ENCODE measurements at places on chromosomes 12 and 14.

GRCh38 chr14:89801136-89801535 lies 153.4 kb downstream of the EFCAB11 start:
- DNase-seq: no peak

- no peak for DNase-seq
These were observed 1900.0 kb upstream of the SEL1L start for GRCh38 chr14:83433618-83434017.

- DNase-seq: no peak
These were observed 31.9 kb upstream of the NCOR2 start for GRCh38 chr12:124599074-124599999.

GRCh38 chr12:2255311-2255710 lies 202.5 kb downstream of the CACNA1C start:
- no peak for DNase-seq

DNA sequence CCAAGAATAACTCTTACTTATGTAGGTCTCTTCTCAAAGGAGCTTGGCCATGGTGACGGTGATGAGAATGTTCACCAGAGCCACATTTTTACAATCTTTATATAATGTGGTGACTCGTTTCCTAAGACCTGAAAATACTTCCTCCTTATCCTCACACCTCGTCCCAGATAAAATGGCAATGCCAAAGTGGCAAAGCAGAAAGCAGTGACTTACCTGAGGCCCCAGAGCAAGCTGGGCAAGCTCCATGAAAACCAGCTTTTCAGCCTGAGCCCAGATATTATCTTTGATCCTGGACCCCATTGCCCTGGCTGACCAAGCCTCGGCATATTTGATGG lies 173.6 kb upstream of the PRMT8 start:
- DNase-seq: no peak

DNA sequence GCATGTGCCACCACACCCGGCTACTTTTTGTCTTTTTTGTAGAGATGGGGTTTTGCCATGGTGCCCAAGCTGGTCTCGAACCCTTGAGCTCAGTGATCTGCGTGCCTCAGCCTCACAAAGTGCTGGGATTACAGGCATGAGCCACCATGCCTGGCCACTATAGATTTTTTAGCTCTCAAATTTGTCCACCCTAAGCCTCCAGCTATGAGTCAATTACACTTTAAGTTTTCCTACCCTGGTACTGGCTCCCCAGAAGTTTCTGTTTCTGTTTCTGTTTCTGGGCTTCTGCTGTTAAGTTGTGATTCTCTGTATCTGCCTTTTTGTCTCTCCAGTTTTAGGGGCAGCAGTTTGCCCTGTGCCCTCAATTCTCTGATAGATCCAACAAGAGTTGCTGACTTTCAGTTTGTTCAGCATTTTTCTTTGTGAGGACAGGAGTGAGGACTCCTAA lies 4.4 kb upstream of the TINF2 start:
- no peak for DNase-seq

DNA sequence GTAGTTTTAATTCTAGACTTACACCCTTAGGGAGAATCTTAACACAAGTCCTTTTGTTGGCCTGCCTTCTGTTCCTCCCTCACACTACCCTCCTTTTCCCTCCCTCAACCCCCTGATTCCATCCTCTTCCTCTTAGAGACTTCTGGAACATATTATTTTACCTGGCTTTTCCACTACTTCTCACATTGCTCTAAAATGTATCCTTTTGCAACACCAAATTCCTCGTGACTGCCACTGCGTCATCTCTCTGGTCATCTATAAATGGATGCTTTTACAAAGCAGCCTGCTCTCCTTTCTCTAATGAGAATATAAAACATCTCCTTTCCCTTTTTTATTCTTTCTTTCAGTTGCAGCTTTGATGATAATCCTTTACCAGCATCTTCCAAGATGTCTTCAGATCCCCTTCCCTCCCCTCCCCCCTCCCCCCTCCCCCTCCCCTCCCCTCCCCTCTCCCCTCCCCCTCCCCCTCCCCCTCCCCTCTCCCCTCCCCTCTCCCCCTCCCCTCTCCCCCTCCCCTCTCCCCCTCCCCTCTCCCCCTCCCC lies 93.6 kb downstream of the DIP2B start:
- DNase-seq: no peak

DNA sequence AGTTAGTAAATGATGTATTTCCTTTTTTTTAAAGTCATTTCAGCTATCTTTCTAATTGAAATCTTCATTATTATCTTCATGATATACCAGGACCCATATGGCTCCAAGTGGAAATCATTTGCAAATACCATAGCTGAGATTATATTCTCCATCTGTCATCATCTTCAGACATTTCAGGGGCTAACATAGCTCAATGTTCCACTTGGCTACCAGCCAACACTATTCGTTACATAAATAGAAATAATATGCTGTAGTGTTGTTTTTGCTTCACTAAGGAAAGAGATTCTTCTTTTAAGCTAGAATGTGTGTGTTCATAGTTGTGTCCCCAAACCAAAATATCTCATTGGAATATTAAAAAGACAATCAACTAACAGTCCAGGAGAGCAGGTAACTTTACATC lies 225.1 kb downstream of the DIO2 start:
- DNase-seq: no peak

GRCh38 chr12:79850610-79851299 lies 84.1 kb downstream of the PPP1R12A start:
- DNase-seq: no peak

GRCh38 chr14:22803687-22803974 lies 11.6 kb downstream of the SLC7A7 start:
- no peak for DNase-seq

GRCh38 chr14:65243766-65244442 lies 141.6 kb upstream of the MAX start:
- DNase-seq: no peak

DNA sequence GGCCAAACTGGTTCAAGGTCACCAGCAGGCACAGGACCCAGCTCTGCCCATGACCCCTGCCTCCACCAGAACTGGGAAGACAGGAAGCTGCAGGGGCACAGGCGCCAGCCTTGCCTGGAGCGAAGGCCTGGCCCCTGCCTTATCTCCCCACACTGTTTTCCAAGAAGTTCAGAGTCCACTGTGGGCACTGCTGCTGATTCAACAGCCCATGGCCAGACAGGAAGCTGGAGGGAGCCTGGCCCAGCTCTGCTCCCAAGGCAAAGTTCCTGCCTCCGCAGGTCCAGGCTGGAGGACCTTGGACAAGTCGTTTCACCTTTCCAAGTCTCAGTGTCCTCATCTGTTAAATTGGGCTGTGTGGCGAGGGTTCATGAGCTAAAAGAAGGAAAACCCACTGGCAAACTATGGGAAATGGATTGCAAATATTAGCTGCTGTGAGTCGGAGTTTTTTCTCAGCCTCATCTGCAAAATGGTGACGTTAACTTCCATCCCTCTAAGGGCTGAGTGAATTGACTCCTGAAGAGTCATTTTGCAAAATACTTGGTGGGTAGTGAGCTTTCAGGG lies 1.2 kb downstream of the PHETA1 start:
- no peak for DNase-seq

- DNase-seq: no peak
These were observed 135.0 kb downstream of the NCOR2 start for GRCh38 chr12:124432376-124432775.
